ENCODE measurements at places on chromosomes 6 and 20.
A peak's percentile ranks its signal among the peaks of the same experiment; 100 is the strongest.

- DNase-seq = no peak
Measured at GRCh38 chr20:5668529-5668868, 81.7 kb upstream of the SHLD1 start.

DNA sequence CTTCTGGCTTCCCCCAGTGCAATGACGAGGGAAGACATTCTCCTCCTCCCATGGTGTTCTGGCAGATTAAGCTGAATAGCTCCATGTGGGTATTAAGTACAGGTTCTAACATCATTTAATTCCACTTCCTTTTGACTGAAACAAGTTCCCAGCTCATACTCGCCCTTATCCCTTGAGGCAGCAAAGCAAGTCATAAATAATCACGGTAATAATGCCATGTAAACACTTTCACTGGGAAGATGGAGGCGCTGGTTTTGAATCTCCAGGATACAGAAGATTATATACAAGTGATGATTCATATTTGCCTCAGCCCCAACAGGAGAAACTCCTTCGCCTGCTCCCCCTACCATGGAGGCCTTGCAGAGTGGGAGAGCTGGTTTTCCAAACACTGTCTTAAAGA is 141.3 kb downstream of the PXDC1 start:
- peak; percentile 9 for DNase-seq

- no peak for DNase-seq
Measured at GRCh38 chr20:48049171-48049570, 263.9 kb upstream of the SULF2 start.

DNA sequence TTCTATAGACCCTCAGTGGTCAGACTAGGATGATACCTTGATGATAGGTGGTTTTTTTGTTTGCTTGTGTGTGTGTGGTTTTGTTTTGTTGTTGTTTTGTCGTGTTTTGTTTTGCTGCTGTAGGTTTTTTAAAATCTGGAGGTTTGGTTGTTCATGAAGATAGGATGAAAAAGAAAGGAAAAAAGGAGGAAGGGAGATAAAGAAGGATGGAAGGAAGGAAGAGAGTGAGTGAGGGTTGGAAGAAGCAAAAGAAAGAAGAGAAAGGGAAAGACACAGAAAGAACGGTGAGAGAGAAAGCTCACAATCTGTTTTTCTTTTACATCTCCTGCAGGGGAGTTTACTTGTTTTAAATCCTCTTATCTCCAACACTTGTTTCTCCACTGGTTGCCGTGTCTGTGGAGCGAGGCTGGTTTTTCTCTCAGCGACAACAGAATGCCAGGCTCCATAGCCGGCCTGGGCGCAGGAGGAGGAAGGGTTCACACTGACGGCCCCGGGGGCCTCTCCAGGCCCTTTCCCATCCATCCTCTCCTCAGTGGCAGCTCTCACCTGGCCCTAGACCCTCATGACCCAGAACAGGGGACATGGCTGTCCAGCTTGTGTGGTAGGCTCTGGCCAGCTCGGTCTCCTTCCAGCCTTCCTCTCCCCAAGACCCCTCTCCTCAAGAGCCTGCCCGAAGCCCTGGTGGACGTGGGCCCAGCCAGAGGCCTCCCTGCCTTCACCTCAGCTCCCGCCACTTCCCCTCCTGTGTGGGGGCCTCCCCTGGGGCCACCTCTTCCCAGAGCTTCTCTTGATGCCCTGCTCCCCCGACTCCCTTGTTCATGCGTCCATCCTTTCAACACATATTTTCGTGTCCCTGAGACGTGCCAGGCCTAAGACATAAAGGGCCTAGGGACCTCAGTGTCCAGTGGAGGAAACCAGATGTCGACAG is 168.4 kb downstream of the VEGFA start:
- DNase-seq = no peak

DNA sequence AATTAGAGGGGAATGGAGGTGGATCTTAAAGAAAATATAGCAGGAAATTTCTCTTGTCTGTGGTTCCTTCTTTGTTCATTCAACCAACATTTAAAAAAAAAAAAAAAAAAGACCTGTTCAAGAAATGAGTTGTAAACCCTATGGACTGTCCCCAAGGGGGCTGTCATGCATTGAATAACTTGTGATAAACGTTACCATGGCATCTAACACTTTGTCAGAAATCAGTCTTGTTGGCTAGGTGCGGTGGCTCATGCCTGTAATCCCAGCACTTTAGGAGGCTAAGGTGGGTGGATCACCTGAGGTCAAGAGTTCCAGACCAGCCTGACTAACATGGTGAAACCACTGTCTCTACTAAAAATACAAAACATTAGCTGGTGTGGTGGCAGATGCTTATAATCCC is 381.7 kb downstream of the BCKDHB start:
- DNase-seq = no peak
